ENCODE measurements at places on chromosomes 2 and 18.
A peak's percentile ranks its signal among the peaks of the same experiment; 100 is the strongest.

DNA sequence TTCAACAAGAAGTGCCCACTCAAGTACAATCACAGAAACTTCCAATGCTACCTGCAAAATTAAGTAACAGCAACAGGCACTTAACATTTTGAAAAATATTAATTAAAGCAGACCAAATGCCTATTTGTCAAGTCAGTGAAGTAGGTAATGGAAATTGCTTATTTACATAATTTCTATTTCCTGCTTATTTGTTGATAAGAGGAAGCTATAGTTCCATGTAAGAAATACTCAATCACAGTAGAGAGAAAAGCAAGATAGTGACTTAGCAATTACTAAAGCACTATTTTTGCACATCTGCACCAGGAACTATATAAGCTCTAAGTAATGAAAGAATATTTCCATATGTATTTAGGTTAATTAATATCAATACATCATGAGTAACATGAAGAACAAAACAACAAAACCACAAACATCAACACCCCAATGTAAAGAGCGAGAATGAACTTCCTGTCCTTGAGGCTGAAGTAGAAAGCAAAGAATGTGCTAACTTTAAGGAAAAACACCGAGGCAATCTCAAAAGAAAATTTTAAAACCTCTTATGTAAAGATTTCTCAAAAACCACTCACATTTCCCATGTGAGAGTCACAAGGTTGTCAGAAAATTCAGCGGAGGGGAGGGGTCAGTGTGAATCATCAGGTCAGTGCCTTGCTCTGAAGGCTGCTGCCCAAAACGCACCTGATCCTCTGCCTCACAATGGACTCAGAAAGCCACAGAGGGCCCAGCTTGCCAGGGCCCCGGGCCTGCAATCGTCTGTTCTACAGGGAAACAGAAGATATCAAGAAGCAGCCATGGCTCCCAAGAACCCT, 12.5 kb downstream of the NPC1 start:
- peak; percentile 55 for DNase-seq

- no peak for DNase-seq
Measured at GRCh38 chr2:24984912-24985311, 13.2 kb upstream of the DNAJC27 start.

DNA sequence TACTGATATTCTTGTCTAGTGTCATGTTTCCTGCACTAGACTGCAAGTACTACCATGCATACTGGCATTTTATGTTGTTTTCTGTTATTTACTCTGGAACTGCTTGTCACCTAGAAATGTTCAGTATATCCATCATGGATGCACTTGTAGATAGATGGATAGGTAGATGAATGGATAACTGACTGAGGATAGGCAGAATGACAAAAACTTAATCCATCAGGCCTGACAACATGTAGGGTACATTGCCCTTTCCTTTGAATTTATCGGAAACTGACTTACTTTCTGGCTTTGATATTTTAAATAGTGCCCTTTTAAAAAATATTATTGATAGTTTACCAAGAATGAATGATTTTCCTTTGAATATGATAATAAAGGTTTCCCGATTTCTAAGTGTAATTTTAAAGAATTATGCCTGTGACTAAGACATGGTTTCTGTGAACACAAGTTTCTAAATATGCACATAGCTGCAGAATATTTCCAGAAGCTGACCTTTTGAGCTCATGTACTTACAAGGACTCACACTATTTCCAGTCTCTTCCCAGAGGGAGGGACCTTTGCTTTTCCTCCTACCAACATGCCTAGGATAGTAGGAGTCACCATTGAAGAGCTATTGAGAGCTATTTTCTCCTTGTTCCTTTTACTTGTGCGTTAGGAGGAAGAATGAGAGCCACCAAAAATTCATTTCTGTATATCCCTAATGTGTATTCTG, 81.3 kb downstream of the ANKRD12 start:
- no peak for DNase-seq

- DNase-seq: peak; percentile 75
Measured at GRCh38 chr18:29644276-29644675, 1398.3 kb downstream of the DSC3 start.

DNA sequence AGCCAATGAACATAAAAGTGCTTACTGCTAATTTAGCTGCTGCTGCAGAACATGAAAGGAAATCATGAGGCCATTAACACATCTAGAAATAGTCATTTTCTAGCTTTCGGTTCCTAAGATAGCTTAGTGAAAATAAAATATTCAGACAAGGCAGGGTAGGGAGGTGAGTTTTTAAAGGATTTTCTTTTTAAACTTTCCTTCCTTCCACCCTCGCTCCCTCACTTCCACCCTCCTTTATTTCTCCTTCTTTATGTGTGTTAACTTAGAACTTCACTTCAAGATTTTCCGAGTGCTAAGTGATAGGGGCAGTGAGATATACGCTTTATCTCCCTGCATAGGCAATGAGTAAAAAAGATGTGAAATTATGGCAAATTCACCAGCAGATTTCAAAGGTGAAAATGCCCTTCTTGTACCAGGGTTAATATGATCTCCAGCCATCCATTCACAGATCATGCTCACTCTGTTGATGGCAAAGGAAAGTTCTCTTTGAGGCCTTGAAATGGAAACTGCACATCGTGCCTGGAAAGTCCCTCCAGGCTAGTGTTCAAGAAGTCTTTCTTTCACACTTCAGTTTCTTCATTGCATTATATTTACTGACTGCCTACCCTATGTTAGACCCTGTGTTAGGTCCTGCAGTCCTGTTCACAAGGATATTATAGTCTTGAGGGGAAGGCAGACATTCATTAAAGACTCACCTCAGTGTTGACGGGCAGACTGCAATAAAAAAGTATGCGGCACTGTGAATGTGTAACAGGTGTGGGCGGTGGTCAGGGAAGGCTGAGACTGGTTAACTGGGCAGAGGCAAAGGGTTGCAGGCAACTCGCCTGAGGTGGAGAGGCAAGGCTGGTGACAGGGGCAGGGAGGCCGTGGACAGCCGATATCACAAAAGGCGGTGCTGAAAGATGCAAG, 200.8 kb downstream of the PLCL1 start:
- no peak for DNase-seq

DNA sequence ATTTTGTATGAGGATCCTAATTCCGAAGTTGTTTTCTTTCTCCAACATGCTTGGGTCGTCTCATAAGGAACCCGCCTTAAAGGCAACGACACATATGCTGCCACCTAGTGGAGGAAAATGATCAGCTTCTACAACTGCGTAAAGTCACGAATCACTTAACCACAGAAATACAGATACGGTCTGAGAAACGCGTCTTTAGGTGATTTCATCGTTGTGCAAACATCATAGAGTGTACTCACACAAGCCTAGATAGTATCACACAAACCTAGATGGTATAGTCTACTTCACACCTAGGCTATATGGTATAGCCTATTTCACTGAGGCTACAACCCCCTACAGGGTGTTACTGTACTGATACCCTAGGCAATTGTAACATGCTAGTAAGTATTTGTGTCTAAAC, 13.1 kb downstream of the GNLY start:
- peak; percentile 85 for DNase-seq

DNA sequence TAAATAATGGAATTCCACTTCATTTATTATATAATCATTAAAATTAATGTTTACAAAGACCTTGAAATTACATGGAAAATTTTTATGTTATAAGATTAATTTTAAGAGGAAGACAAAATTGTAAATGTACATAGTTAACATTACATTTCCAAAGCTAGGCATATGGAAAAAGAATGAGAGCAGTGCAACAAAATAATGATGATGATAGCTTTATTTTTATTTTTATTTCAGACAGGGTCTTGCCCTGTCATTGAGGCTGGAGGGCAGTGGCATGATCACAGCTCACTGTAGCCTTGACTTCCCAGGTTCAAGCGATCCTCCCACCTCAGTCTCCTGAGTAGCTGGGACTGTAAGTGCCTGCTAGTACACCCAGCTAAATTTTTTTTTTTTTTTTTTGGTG, 61.2 kb upstream of the ZCCHC2 start:
- no peak for DNase-seq

DNA sequence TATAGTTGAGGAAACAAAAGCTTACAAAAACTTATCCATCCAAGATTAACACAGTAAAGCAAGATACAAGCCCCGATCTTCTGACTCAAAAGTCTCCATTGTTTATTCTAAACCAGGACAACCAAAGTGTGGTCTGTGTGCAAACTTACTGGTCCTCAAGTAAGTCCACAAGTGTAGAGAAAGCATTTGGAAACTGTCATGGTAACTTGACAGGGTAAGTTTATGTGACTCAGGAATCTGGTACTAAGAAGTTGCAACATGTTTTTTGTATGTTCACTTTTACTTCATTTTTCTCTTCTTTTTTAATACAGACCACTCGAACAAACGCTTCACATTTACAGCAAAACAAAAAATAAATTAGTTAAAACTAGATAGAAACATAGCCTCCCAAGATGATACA, 9.4 kb downstream of the MBD2 start:
- peak; percentile 53 for DNase-seq

DNA sequence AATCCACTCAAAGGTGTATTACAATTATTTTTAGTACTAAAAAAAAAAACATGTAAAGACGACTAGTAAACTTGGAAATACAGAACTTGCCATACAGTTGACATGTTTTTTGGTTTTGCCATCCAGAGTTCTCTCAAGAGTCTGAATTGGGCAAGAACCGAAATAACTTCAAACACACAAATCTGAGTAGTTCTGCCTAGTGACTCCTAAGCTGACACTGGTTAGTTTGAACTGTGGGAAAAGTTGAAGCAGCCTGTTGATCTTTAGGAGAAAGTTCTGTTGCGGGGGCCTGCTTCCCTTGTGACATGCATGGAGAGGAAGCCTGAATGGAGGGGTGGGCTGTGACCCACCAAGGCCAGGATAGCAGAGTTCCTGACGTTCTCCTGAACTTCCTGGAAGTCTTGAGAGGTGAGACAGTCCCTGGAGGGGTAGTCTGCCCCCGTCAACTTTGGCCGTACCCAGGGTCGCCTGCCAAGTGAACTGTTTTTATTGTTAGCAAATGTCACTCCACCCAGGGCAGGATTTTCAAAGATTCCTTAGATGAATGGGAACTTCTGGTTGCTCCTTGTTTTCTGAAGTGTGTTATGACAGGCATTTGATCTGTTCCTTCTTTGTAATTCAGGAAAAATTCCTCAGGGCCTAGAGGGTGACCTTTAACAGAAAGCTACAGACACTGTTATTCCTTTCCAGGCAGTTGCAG, 85.6 kb upstream of the SPTBN1 start:
- DNase-seq: no peak

- no peak for DNase-seq
Measured at GRCh38 chr18:30712383-30712782, 330.2 kb downstream of the DSC3 start.

DNA sequence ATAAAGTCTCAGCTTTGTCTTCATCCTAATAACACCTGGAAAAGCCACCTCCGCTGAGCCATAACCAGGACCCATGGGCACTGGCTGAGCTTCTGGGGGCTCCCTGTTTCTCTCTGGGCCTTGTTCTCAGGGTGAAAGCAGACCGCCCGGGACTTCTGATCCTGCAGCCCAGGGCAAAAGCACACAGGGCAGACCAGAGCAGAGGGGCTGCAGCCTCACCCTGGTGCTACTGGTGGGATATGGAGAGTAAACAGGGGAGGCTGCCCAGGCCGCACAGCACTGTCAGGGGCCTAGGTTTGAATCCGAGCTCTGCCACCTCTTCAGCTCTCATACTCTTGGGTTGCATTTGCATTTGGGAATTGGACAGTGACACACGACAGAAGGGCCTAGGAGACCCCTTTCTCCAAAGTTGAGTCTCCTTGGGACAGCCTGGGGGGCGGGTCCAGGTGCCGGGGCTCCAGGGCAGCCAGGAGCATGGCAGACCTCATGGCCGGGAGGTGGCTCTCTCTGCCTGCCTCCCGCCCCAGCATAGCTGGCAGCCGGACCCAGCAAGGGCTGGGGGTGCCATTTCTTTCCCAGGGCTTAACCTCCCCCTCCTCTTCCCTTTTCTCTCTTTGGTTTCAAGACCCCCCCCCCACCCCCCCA, 164.9 kb downstream of the INHBB start:
- DNase-seq: no peak

DNA sequence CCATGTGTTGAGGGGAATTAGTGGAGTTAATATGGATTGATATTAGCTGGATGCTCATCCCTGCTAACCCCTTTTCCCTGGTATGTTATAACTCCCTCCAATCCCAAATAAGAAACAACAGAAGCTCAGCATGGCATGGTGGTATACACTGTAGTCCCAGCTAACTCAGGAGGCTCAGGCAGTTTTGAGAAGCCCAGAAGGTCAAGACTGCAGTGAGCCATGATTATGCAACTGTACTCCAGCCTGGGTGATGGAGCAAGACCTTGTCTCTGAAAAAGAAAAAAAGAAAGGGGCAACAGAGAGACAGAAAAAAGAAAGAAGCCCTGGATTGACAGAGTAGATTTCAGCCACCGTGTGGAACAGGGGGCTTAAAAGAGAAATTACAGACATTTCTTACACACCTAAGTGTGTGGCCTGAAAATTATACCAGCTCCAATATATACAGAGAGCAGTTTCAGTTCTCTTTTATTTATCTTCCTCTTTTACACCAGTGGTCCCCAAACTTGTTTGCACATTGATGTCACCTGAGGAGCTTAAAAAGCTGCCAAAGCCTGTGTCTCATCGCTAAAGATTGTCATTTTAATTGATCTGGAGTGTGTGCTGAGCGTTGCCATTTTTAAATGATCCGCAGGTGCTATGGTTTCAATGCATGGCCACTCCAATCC, 203.6 kb downstream of the UBE2E3 start:
- no peak for DNase-seq

DNA sequence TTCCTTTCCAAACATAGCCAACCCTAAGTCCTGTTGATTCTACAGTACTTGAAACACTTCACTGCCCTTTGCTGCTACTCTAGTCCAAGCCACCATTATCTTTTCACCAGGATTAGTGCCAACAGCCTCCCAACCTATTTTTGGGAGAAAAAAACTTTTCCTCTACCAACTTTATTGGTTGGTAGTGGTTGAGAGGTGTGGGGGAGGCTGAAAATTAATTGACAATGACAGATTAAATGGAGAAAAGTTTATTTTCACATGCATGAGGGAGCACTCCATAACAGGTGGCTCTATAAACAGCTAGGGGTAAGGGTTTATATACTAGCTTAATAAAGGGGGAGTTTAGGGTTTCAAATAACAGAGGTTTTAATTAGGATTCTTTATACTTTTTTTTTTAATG, 37.8 kb upstream of the ITPRID2 start:
- DNase-seq: no peak
